ENCODE measurements at places on chromosomes 7 and 10. TPM values are rescaled to one million over a fixed set of nuclear protein-coding genes. Genes with fewer than 3 reads are reported as not detected.

The UNCX gene
- total RNA-seq = not detected

GRCh38 chr10:1301143-1301542 is 245.0 kb downstream of the WDR37 start:
- no peak for DNase-seq

The GALNT17 gene
- 0.36 TPM for total RNA-seq

DNA sequence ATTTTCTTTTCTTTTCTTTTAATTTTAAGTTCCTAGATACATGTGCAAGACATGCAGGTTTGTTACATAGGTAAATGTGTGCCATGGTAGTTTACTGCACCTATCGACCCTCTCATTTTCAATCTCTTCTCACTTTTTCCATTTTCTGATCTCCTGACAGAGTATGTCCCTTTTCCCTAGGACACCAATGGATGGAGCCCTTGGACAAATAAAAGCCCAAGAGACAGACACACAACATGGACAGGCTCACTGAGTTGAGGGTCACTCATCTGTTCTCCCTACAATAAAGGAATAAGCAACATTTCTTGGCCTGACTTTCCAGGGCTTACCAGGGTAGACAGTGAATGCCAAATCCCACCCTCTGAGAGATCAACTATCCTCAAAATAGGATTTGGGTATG is 15.2 kb upstream of the UBE2D1 start:
- no peak for DNase-seq

The BAIAP2L1 gene
- total RNA-seq = 10.5 TPM

GRCh38 chr7:100584054-100584682 is 1.8 kb downstream of the LRCH4 start:
- peak; percentile 87 for DNase-seq

GRCh38 chr7:133518718-133519117 is 265.8 kb downstream of the EXOC4 start:
- no peak for DNase-seq

DNA sequence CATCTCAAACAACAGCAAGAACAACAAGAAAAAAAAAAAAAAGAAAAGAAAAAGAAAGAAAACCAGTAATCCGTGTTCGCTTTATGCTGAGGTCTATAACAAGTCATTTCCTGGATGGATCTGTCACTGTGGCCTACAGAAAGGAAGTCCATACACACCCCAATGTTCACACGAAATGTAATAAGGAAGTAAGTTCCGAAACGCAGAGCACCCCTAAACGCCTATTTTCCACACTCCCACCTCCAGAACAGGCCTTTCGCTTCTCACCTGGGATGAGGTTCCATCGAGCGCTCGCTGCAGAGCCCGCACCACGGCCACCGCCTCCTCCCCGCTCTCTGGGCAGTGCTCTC is 735 bp downstream of the ZNF394 start:
- peak; percentile 74 for DNase-seq

The MYOZ1 gene
- not detected for total RNA-seq

The DPYSL4 gene
- 0.72 TPM for total RNA-seq
